ENCODE measurements at places on chromosomes 12 and 14.

DNA sequence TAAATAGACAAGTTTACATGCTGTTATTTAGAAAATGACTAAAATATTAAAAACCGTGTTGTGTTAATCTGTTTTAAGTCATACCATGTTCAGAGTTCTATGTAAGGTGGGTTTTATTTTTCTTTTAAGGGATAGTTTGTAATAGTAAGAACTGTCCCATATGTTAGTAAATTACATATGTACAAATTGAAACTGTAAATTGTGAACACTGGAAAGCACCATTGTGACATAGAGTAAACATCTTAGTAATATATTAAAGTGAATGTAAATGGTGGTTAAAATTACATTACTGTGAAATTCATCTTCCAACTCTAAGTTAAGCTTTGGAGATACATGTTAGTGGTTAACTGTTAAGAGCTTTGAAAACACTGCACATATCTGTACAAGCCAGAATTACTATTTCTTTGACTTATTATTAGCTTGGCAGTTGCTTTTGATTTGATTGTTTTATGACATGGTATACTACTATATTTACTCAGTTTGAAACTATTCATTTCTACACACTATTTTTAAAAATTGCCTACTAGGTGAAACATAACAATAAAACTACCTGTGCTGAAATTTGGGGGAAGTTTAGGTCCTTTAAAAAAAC, 27.4 kb upstream of the DIP2B start:
- DNase-seq: no peak

GRCh38 chr12:1069846-1070245, 78.8 kb downstream of the ERC1 start:
- DNase-seq: no peak

DNA sequence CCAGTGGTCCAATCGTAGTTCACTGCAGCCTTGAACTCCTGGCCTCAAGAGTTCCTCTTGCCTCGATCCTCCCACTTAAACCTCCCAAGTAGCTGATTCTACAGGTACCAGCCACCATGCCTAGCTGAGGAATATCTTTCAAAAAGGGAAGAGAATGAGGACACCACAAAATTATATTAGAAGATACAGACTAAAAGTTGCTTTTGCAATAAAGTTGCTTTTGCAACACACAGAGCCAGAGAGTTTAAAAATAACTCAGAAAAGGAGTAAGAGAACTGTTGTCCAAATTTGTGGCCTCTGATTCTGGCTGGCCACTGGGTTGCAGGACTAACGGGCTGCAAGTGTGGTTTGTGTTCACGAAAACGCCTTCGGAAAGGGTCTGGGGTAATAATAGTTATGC, 19.8 kb downstream of the TMEM253 start:
- no peak for DNase-seq

- no peak for DNase-seq
These were observed 467.1 kb downstream of the ATP23 start for GRCh38 chr12:58408516-58408915.

- DNase-seq: no peak
These were observed 91.3 kb downstream of the RPAP3 start for GRCh38 chr12:47614521-47614920.

- no peak for DNase-seq
These were observed 8.4 kb downstream of the AMDHD1 start for GRCh38 chr12:95951515-95951914.

DNA sequence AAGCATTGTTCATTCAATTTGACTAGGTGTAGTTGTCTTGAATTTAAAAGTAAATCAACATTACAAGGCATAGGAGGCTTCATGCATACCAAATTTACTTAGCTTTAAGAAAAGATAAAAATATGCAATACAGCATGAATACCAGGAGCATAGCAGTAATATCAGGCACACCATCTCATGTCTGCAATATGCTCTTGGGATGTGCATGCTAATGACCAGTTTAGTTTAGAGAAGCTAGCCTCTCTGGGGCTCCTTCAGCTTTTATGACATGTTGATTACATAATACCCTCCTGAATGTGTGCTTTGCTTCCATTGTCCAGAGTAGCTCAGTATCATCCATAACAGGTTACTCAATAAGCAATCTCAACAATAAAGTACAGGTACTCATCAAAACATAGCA, 497.2 kb downstream of the FLRT2 start:
- DNase-seq: no peak

GRCh38 chr12:57097554-57097835, 8.6 kb downstream of the NAB2 start:
- no peak for DNase-seq

DNA sequence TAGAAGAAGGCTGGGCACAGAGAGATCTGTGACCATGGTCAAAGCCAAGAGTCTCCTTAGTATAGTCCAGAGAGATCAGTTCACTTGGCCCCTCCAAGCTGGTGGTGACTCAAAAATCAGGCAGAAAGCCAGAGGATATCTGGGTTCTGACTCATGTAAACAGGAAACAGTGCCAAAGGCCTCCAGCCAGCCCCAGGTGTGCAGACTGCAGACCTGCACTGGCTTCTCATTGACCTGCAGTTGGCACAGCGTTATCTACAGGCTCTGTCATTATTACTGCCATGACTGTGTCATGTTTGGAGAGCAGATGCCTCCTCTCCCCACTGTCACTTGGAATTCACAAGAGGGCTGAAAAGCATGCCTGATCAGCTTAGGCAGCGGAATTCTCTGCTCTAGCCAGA, 295.7 kb upstream of the PRKD1 start:
- DNase-seq: no peak

- no peak for DNase-seq
These were observed 5.7 kb downstream of the MIPOL1 start for GRCh38 chr14:37203423-37203822.

DNA sequence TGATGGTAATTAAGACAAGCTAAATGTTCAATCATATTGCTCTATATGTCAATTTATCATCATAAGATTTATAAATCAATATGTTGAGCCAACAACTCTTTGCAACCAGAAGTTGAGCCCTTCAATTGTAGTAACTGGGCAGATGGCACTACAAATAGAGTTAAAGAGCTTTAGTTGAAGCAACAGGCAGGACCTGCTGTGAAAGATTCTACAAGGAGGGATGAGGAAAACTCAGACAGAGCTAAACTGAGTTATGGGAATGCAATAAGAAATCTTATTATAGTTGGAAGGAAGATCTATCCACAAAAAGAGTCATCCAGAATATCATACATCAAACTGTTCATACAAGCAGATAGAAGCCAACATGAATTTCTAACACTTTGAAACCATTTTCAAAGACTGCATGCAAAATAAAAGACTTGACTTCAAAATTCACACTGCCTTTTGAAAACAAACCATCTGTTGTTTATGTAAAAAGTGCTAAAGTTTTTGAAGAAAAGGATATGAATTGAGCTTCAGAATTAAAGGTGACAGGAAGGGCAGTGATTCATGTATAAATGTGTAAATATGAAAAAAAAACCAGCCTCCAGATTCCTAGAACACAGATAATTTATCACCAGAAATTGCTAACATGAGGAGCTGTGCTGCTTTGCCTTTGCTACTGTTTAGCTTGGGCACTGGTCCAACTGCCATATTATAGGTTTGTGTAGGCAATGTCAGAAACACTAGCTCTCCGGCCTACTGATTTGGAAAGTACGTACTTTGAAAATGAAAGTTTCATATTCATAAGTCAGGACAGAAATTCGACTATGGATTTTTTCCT, 133.2 kb downstream of the SLC35F4 start:
- no peak for DNase-seq

GRCh38 chr14:84777356-84777755, 752.6 kb upstream of the FLRT2 start:
- DNase-seq: no peak

DNA sequence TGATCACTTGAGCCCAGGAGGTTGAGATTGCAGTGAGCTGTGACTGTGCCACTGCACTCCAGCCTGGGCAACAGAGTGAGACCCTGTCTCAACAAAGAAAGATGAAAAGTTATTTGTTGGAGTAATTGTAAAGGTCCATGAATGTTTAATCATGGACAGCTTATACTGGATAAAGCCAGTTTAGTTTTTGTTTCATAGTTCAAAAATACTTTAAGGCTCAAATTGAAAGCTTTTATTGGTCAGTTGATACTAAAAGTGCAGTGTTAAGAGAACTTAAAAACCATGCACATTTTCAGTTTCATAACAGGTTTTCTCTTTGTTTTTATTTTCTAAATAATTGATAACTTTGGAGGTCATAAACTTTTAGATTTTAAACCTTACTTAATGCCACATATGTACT, 108.4 kb downstream of the MON2 start:
- no peak for DNase-seq

GRCh38 chr12:92143258-92143657, 2.4 kb downstream of the BTG1 start:
- no peak for DNase-seq

- DNase-seq: no peak
These were observed 11.4 kb upstream of the FOS start for GRCh38 chr14:75267141-75267721.

GRCh38 chr14:88765130-88765529, 27.6 kb downstream of the EML5 start:
- DNase-seq: no peak

GRCh38 chr14:69274321-69274720, 14.4 kb downstream of the GALNT16 start:
- DNase-seq: no peak

DNA sequence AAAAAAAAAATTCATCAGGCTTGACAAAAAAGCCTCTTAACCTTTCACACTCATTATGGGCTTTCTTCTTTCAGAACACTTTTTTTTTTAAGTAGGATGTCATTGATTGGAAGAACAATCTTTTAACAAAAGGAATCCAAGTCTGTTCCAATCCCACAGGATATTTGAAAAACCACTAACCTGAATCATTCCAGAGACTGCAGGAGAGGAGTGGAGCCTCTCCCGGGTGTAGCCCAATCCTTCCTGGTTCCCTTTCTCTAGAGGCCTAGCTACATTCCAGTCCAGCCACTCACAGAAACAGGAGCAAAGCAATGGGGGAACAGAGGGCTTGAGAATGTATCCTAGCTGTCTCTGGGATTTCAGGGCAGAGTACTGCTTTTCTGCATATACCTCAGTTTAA, 4.3 kb downstream of the MFAP5 start:
- no peak for DNase-seq

DNA sequence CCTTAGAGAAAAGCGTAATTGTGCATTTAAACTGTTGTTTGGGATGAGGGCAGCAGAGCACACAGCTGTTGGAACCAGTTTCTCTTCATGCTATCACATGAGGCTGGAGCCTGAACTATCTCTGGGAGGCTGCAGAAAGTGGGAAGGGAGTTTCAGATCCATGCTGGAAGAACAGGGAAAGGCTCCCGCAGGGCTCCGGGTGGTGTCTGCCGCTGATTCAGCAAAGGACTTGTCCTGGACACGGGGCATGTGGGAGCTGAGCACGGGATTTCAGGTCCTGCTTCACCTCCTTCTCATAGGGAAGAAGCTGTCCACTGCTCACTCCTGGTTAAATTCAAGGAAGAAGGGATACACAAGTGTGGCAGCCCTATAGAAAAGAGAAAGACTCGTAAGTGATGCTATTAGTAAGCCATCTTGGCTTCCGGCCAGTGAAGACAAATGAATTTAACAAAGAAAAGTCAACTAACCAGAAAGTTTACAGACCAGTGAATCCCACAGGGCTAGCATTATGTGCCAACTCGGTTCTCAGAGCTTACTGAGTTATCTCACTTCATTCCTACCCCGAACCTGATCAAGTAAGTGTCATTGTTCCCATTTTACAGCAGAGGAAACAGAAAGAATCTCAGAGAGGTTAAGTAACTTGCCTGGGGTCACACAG, 6.7 kb upstream of the FZD10 start:
- DNase-seq: no peak

DNA sequence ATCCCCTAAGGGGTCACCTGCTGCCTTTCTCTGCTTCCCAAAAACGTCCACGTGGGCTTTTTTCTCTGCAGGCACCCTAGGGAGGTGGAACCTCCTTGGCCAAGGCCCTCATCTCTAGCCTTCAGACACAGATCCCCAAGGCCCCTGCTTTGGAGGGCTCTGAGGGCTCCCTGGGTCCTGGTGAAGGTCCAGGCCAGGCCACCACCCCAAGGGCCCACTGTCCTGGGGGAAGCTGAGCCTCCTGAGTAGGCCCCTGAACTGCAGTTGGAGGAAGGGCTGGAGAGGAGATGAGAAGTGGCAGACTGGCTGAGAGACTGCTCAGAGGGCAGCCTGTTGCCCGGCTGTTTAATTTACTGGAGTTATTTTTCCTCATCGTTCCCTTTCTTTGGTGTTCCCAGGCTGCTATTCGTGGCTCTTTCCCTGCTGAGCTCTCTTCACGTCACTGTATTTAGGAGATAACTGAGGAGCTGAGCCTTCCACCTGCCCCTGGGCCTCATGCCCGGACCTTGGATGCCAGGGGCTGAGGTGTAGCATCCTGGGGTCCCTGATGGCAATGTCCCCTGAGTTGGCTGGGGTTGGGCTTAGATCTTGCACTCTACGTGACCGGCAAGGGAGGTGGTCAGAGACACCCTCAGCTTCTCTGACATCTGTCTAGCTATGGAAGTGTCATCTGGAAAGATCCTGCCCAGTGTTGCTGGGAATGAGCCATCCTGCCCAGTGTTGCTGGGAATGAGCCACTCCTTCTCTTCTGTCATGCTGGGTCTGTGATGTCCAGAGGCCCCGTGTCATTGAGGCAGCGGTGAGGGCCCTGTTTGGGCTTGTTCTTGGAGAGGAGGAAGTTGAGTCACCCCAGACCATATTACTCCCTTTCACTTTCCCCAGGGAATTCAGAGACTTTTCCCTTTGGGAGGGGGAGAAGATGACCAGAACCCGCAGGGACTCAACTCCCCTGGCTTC, 139.8 kb downstream of the TSPAN9 start:
- DNase-seq: no peak

Measured in stimulated activated CD4-positive, alpha-beta T cell treated with anti-CD3 and anti-CD28 coated beads, Interleukin-15, amount 100 ng/mL, for 1 hour (primary cell).